AG09319 (cell line): ENCODE measurements at places on chromosomes 13 and 19.

DNA sequence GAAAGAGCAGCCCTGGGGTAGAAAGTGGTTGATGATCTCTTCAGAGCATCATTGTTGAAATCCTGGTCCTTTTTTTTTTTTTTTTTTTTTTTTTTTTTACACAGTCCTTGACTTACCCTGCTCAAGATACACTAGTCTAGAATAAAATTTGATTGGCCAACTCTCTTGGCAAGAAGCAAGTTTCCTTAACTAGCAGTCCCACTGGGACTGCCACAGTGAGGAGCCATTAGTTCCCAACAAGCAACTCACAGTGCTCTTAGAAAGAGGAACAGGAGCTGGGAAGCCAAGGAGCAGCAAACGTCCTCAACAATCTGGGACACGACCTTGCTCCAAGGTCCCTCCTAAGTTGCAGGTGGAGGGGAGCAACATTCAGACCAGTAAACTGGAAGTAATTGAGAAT is 47.9 kb upstream of the INTS6 start:
- no peak for DNase-seq

DNA sequence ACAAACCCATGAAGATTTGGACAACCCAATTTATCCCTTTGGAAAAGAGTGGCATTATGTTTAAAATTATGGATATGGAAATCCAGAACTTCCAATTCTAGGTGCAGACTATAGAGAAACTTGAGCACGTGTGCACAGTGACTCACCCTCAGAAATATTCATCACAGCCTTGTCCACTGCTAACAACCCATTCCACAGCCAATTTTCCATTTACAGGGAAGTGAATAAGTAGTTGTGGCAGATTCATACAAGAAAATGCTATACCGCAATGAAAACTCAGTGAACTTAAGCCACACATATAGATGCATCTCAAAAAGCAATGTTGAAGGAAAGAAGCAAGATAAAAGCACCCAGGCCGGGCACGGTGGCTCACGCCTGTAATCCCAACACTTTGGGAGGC is 133.3 kb downstream of the USP12 start:
- no peak for DNase-seq

- no peak for DNase-seq
Measured at GRCh38 chr19:37988758-37989635, 82.0 kb downstream of the SIPA1L3 start.

DNA sequence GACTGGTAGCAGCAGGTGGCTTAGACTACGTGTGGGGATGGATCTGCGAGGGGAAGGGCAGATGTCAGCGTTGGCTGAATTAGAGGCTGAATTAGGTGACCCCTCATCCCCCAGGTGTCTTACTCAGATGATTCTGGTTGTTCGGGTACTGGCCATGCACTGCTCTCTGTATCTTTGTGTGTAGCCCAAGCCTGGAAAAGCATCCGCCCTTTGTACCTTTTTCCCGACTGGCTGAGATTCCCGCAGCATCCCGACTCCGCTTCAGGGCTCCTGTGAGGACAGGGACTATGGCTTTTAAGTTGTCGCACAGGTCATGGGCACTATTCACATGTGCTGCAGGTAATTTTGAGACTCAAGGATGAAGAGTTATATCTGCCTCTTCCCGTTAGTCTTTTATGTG is 7.2 kb downstream of the TFDP1 start:
- no peak for DNase-seq

- DNase-seq, result no peak
Measured at GRCh38 chr19:11194656-11195558, 2.4 kb downstream of the KANK2 start.

DNA sequence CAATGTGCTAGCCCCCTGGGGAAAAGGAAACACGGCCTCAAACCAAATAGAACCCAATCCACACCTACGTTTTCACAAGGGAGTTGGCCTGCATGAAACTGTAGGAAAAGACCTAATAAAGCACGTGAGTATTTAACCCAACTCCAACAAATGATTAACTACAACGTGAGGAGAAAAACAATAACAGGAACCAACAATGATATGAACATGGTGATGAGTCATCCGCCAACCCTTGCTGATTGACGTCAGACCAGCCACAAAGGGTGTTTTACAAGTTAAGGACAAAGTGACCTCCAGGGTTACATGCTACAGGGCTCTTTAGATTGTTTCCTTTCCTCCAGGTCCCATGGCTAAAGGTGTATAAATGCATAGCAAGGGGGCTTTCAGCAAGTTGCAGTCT is 460.5 kb downstream of the COG6 start:
- DNase-seq, result no peak

GRCh38 chr13:96903085-96903484 is 91.2 kb downstream of the OXGR1 start:
- no peak for DNase-seq

DNA sequence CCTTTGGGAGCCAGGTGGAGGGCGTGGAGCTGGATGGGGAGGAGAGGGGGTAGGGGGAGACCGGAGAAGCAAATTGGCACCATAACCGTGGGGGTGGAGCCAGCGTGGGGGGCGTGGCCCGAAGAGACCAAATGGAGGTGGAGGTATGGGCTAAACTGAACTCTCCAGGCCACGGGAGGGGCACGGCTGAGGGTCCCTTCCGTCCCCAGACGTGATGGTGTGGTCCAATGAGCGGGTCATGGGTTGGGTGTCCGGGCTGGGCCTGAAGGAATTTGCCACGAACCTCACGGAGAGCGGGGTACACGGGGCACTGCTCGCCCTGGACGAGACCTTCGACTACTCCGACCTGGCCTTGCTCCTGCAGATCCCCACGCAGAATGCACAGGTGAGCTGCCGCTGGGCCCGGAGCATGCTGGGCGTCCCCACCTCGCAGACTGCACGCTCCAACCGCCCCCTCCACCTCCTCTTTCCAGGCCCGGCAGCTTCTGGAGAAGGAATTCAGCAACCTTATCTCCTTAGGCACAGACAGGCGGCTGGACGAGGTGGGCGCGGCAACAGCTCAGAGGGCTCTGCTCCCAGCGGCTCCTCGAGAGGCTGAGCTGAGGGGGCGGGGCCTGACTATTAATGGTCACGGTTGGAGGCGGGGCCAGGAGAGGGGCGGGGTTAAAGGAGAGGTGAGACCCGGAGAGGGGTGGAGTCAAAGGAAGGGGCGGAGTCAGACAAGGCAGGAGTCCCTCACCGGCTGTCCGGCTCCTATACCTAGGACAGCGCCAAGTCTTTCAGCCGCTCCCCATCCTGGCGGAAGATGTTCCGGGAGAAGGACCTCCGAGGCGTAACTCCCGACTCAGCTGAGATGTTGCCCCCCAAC is 6.2 kb downstream of the HRC start:
- no peak for DNase-seq

DNA sequence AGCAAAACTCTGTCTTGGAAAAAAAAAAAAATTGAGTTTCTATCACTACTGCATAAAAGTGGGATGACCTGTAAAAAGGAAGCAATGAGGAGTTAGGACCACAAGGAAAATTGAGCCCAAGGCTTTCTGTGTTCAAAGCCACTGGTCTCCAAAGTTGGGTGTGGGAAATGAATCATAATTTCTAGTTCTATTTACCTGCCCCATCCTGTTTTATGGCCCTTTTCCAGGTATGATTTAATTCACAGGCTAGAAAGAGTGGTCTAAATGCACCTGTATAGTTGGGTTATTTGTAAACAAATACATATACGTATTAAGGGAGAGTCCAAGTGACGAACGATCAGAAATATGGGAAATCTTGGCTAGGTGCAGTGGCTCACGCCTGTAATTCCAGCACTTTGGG is 5.9 kb upstream of the DCAF15 start:
- DNase-seq, result no peak

GRCh38 chr19:29841209-29841558 is 29.4 kb downstream of the CCNE1 start:
- no peak for DNase-seq
